ENCODE measurements at places on chromosomes 11 and 22.

DNA sequence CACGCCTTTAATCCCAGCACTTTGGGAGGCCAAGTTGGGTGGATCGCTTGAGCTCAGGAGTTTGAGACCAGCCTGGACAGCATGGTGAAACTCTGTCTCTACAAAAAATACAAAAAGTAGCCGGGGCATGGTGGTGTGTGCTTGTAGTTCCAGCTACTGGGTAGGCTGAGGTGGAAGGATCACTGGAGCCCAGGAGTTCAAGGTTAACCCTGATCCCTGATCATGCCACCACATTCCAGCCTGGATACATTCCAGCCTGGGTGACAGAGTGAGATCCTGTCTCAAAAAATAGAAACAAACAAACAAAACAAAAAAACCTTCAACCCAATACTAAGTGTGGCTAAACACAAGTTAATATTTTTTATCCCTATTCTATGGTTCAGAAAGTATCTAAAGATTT is 66.4 kb upstream of the CLNS1A start:
- no peaks in the 10 kb centered on the region for H3K4me1 ChIP-seq
- H3K36me3 ChIP-seq, result no peaks in the 10 kb centered on the region
- DNase-seq, result no peak
- no peak overlapping the region for H3K27ac ChIP-seq
- H3K27me3 ChIP-seq, result no peaks in the 10 kb centered on the region

GRCh38 chr11:119901657-119902577 is 172.9 kb upstream of the NECTIN1 start:
- no peak overlapping the region for H3K4me3 ChIP-seq
- no peaks in the 10 kb centered on the region for H3K36me3 ChIP-seq
- H3K27ac ChIP-seq, result no peak overlapping the region
- H3K27me3 ChIP-seq, result no peaks in the 10 kb centered on the region
- H3K4me1 ChIP-seq, result no peaks in the 10 kb centered on the region

DNA sequence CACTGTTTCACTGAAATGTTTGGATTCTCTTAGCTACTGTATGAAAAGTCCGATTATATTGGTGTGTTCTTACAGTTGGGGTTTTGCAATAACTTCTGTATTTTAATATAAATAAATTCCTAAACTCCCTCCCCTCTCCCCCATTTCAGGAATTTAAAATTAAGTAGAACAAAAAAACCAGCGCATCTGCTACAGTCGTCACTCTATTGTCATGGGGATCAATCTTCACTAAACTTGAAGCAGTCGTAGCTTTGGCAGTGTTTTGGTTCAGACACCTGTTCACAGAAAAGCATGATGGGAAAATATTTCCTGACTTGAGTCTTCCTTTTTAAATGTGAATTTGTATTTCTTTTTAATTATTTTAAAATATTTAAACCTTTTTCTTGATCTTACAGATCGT is 9.4 kb downstream of the PIWIL3 start:
- no peak overlapping the region for H3K4me3 ChIP-seq
- no peaks in the 10 kb centered on the region for H3K4me1 ChIP-seq
- no peak overlapping the region for H3K27ac ChIP-seq
- H3K27me3 ChIP-seq, result no peaks in the 10 kb centered on the region
- no peaks in the 10 kb centered on the region for H3K36me3 ChIP-seq
- no peak for DNase-seq

DNA sequence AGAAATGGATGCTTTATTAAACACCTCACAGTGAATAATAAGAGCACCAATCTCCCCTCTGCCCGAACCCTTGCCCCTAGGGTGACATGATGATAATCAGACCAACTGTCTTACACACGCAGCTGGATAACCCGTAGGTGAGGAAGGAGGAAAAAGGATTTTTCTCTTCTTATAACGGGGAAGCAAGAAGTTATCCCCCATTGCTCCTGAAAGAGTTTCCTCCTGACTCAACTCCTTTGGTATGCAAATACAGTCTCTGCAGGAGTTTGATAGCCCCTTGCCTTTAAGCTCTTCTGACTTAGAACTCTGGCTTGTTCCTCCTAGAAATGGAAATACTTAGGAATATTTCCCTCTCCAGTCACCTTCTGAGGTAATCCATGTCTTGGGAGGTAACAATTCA is 455.8 kb downstream of the TMEM135 start:
- no peaks in the 10 kb centered on the region for H3K4me1 ChIP-seq
- no peaks in the 10 kb centered on the region for H3K36me3 ChIP-seq
- no peaks in the 10 kb centered on the region for H3K27me3 ChIP-seq

- H3K4me1 ChIP-seq, result peaks cover 43% of the 10 kb centered on the region
- H3K4me3 ChIP-seq, result no peak overlapping the region
- no peak for DNase-seq
- H3K27ac ChIP-seq, result no peak overlapping the region
- H3K27me3 ChIP-seq, result no peaks in the 10 kb centered on the region
Measured at GRCh38 chr11:67308031-67308866, 4.9 kb downstream of the SSH3 start.

DNA sequence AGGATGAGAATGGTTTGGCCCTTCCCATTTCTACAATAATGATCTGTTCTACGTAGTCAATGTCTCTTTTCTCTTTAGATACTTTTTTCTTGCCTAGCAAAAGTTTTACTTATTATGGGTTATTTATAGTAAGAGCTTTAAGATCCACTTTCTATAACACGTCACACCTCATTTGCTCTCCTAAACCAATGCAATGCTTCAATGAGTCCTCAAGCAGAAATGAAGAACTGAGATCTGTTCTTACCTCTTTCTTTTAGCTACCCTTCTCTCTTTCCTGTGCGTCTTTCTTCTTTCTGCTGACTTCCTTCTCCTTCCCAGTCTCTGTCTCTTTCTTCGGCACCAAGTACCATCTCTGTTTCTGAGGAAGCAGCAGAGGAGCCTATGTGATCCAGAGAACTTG is 61.8 kb downstream of the SNX19 start:
- H3K27ac ChIP-seq, result no peak overlapping the region
- DNase-seq, result no peak
- no peak overlapping the region for H3K4me3 ChIP-seq
- no peaks in the 10 kb centered on the region for H3K27me3 ChIP-seq

DNA sequence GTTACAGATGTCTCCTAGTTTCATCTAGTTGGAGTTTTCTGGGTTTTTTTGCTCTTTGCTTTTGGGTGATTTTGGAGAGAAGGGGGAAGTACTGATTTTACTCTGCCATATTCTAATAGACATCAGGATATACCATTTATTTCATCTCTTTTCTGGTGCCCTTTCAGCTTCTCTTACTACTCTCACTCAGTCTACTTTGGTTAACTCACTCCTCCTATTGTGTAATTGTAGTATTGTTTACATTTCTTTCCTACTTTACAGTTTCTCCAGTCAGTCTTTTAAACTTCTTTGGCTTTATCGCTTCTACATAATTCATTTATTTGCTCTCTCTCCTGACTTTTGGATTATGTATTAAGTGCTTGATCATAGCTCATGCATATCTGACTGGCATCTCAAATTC is 6.5 kb downstream of the ANKRD42 start:
- no peak overlapping the region for H3K27ac ChIP-seq
- no peak overlapping the region for H3K4me3 ChIP-seq
- H3K4me1 ChIP-seq, result peaks cover 30% of the 10 kb centered on the region
- DNase-seq, result no peak
- no peaks in the 10 kb centered on the region for H3K27me3 ChIP-seq

DNA sequence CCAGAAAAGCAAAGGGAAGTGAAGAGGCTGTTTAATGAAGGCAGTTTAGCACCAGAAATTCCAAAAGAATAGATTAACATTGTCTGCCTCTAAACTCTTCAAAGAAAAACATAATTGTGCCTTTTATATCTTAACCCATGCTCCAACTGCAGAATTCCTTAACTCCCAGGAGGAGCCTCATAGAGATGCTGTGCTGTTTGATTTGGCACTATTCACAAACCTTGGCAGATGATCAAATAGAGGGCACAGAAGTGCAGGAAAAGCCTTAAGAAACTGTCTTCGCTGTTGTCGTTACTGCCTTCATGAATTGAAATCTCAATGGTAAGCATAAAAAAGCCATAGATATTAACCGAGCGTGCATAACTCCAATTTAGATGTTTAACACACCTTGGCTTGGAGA is 124.1 kb upstream of the MPPED2 start:
- no peaks in the 10 kb centered on the region for H3K27me3 ChIP-seq
- H3K36me3 ChIP-seq, result no peaks in the 10 kb centered on the region
- H3K4me3 ChIP-seq, result no peak overlapping the region

- no peaks in the 10 kb centered on the region for H3K27me3 ChIP-seq
- H3K36me3 ChIP-seq, result no peaks in the 10 kb centered on the region
- no peak overlapping the region for H3K27ac ChIP-seq
- H3K4me3 ChIP-seq, result no peak overlapping the region
Measured at GRCh38 chr11:22711071-22711770, 44.8 kb downstream of the GAS2 start.

Data from vagina (tissue), 2 donors.